ENCODE measurements at places on chromosomes 13 and 19.

GRCh38 chr13:60612593-60612992 is 215.6 kb downstream of the TDRD3 start:
- DNase-seq, result no peak

DNA sequence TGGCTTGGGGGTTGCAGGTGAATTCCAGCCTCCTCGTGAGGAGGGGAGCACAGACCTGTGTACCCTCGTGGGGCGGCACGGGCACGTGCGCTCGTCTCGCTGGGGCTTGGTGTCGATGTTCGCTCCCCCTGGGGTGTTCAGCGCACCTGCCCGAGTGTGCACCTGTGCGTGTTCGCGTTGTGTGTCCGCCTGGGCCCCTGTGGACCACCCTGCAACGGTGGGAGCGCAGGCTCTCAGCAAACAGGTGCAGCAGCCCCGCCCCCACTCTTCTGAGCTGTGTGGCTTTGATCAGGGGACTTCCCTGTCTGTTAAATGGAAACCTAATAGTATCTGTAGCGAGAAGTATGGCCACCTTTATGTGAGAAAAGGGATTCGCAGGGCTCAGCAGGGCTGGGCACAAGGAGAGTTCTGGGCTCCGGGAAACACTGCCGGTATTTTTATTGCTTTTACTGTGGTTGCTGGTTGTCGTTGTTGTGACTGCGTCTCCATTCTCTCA is 549 bp downstream of the SMIM17 start:
- no peak for DNase-seq

GRCh38 chr19:10544242-10544752 is 593 bp downstream of the ATG4D start:
- peak; percentile 63 for DNase-seq

DNA sequence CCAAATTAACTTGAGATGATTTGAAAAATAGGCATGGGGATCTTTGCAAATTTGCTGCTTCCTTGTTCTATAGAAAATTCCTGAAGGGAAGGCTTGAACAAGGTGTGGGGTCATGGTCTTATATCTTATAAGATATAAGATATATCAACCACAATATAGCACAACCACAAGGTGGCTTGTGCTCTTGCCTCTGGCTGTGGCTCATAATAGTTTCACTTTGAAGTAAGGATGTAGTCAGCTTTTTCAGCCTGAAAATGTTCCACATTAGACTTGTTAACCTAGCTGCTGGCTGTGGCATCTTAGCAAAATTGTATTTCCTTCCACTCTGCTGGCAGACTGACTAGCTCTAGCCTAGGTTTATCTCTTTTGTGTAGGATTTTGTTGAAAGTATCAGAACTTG is 169.7 kb downstream of the KLF5 start:
- DNase-seq, result no peak

DNA sequence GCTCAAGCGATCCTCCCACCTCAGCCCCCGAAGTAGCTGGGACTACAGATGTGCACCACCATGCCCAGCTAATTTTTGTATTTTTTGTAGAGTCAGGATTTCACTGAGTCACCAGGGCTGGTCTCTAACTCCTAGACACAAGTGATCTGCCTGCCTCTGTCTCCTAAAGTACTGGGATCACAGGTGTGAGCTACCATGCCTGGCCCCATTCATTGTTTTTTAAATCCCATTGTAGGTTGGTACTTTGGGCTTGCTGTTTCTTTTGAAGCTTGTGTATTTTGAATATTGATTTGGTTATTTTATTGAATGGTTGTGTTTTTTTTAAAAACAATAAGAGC is 26.7 kb downstream of the ZMYM2 start:
- DNase-seq, result no peak

DNA sequence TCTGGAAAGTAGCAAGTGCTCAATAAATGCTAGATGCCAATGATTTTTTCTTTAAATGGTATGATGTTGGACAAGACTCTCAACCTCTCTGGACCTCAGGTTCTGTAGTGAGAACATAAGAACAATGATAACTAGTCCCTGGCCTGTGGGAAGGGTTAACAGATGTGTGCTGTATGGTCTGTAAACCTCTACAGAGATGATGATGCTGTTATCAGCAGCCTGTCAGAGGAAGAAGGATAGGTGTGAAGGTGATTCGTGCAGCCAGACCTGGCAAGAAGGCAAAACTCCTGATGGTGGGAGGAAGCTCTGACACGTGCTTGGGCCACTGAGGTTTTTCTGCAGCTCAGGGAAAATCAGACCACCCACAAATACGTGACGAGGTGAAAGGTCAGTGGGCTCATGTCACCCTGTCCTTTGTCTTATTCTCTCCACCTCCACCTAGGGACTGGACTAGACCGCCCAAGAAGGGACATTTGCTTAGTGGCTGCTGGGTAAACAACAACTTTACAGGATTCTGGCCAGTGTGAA is 36.7 kb upstream of the UBL3 start:
- DNase-seq, result no peak

GRCh38 chr19:12821761-12822160 is 12.6 kb downstream of the RTBDN start:
- DNase-seq, result no peak

DNA sequence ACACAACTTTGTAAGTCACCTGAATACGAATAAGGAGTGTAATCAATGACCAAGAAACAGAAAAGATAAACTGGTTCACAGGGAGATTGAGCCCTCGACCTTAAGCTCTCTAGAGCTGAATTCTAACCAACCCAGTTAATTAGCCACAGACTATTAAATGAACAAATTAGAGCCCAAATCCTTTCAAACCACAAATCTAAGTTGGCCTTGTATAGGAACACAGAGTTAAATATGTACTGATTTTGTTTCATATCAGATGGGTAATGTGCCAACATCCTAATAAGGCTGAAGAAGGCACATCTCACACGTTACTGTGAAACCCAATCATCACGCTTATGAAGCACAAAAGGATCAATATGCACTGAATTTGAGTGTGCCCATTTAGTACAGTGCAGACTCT is 156.1 kb downstream of the LHFPL6 start:
- no peak for DNase-seq

DNA sequence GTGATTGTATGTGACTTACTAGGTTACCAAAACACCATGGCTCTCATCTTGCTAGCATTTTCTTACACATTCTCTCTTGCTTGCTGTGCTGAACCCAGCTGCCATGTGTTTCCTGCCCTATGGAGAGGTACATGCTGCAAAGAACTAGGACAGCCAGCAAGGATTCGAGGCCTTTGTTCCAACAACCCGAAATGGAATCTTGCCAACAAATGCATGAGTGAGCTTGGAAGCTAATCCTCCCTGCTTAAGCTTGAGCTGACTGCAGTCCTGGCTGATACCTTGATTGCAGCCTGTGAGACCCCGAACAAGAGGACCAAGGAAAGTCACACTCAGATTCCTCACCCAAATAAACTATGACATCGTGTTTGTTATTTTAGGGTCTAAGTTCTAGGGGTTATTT is 651.2 kb downstream of the SLITRK6 start:
- DNase-seq, result no peak

GRCh38 chr19:38392707-38393308 is 4.3 kb downstream of the SPRED3 start:
- DNase-seq, result peak; percentile 64

- no peak for DNase-seq
These were observed 1694.8 kb downstream of the PCDH9 start for GRCh38 chr13:65535370-65535769.

DNA sequence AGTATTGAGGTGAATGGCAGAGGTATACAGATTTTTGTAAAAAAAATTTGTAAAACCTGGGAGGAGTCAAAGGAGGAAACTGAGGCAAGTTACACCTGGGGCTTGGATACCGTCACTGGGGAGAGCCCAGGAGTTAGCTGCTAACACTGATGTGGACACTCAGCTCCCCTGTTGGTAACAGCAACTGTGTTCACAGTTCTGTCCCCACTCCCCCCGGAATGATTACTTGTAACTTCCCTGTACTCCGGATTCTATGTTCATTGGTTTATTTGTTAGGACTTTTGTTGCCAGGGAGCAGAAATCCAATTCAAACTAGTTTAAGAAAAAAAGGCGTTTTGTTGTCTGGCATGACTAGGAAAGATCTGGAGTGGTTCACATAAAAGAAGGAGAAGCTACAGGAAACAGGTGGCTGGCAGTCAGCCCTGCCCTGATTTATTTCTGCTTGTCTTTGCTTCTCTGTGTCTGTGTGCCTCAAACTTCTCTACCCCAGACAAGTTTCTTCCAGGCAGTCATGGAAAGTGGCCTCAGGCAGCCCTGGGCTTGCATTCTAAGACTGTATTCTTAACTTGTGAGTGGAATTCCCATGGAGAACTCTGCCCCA is 2.3 kb upstream of the GPR12 start:
- DNase-seq, result no peak

Data from HuH-7.5 (cell line).